ENCODE measurements at places on chromosomes 1 and 21.

- no peak for DNase-seq
Measured at GRCh38 chr1:89910780-89911179, 84.1 kb upstream of the ZNF326 start.

DNA sequence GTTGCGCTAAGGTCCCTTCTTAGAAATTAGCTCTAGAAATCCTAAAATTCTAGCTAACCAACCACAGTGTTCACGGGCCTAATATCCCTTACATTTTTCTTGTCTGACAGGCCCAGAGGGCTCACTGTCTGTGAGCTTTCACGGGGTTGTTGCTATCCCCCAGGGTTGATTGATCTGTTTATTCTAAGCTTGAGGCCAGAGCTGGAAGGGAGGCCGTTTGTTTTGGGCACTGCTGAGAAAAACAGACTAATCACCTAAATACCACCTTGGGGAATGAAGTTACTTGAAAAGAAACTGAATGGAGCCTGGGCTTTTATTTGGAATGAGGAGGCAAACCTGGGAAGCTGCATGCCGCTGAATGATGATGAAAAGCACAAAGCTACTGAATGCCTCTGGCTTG is 162.4 kb downstream of the KIF26B start:
- no peak for DNase-seq

DNA sequence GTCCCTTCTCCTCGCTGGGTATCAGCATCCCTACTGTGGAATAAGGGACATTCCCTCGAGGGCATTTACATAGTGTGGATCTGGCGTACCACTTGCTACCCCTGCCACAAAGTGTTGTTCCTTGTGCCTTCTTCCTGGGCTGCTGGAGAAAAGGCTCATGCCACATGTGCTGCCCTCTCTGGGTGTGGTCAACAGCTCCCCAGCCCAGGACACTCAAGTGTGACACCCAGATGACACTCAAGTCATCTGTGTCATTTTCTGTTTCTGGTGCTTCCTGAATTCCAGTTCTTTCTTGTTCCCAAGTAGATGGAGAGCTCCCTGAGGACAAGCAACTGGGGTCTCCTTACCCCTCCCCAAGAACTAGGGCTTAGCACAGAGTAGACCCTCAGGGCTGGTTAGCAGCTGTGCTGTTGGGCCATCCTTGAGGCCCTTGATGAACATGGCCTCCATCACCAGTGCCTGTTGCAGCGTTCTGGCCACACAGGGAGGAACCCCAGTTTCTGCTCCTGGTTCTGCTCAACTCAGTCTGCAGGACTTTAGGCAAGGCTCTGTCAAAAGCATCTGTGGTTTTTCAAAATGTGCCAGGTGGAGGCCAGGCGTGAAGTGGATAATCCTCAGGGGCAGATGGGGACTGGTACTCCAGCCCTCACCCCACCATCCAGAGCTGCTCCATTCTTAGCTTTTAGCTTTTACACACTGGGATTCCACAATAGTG is 49.0 kb upstream of the CLIC4 start:
- DNase-seq, result no peak

DNA sequence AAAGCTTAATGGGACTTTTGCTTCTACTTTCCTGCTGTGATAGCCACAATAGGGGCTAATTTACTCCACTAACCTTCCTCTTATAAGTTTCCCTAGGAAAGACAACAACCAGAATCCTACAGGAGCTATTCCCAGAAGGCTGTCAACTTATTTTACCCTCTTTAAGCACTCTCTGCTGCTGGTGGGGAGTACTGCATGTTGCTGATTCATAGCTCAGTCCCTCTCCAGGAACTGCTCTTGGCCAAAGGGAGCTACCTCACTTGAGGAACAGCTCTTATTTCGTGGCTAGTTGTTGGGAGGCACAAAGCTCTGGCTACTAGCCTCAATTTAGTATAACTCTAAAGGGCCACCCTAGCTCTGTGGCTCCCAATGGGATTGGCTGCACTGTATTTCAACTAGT is 37.2 kb downstream of the ADSS2 start:
- DNase-seq, result no peak

DNA sequence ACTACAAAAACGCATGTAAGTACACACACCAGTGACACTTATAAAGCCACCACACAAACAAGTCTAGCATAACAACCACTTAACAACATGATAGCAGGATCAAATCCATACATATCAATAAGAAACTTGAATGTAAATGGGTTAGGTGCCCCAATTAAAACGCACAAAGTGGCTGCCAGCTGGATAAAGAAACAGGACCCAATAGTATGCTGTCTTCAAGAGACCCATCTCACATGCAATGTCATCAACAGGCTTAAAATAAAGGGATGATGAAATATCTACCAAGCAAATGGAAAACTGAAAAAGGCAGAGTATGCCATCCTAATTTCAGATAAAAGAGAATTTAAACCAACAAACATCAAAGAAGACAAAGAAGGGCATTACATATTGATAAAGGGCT is 109.6 kb downstream of the SLC5A9 start:
- DNase-seq, result no peak

DNA sequence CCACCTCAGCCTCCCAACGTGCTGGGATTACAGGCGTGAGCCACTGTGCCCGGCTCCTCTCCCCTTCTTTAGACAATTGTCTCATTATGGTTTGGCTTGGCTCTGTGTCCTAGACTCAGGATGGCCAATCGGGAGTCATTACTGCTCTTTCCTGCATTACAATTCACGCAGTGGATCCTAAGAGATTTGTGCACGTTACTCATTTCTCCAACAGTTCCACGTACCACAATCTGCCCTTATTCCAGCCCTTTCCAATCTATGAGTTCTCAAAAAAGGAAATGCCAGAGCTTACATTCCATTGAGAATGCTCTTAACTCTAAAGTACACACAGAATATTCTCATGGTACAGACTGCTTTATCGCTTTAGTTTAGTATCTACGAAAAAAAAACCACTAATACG is 357.0 kb downstream of the GPATCH2 start:
- no peak for DNase-seq

GRCh38 chr21:26842974-26843932 is 2.0 kb downstream of the ADAMTS1 start:
- no peak for DNase-seq

GRCh38 chr1:109730666-109731065 is 10.2 kb downstream of the GSTM3 start:
- DNase-seq, result no peak

- no peak for DNase-seq
Measured at GRCh38 chr1:151011154-151011850, 3.1 kb downstream of the PRUNE1 start.

- no peak for DNase-seq
Measured at GRCh38 chr1:5465281-5465711, 526.9 kb downstream of the NPHP4 start.

- DNase-seq, result no peak
Measured at GRCh38 chr1:56029319-56030003, 549.9 kb downstream of the PLPP3 start.

GRCh38 chr1:151692226-151692625 is 24.4 kb downstream of the CELF3 start:
- DNase-seq, result no peak

DNA sequence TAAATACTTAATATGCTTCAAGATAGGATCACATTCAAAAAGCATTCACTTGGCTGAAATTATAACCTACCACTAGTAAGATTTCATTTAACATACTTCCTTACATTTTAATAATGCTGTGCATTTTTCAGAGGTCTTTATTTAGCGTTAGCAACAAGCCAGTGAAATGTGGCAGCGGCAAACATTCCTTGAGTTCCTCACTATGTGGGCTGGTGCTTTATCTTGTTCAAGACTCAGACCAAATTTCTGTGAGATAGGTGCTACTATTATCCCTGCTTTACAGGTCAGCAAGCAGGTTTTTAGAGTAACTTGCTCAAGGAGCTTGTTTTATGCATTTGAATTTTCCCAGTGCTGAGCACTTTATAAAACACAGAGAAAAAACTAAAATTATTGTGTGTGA is 132.7 kb downstream of the PLPPR4 start:
- DNase-seq, result no peak
